ENCODE measurements at places on chromosomes 2 and 18. TPM values are rescaled to one million over a fixed set of nuclear protein-coding genes. Genes with fewer than 3 reads are reported as not detected.
A peak's percentile ranks its signal among the peaks of the same experiment; 100 is the strongest.

DNA sequence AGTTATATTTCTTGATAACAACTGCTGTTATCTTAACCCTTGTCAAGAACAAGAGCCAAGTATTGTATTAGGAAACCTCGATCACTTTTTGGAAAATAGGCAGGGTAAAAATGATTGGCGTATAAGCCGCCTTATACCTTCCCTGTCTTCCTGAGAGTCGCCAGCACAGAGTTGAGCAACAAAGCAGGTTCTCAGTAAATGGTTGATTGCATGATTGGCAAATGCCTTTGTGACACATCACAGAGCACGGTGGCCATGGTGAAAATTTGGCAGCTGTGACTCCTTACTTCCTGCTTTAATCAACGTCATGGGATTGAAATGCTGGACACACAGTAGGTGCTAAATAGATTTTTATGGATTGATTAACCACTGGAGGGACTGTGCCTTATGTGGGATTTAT lies 3.9 kb upstream of the KLHL29 start:
- H3K27ac ChIP-seq, result peak overlapping the region; percentile 86
- peak overlapping the region; percentile 24 for H3K4me3 ChIP-seq
- H3K4me1 ChIP-seq, result peaks cover 18% of the 10 kb centered on the region
- peak; percentile 91 for DNase-seq
- peaks cover 1% of the 10 kb centered on the region for H3K27me3 ChIP-seq

DNA sequence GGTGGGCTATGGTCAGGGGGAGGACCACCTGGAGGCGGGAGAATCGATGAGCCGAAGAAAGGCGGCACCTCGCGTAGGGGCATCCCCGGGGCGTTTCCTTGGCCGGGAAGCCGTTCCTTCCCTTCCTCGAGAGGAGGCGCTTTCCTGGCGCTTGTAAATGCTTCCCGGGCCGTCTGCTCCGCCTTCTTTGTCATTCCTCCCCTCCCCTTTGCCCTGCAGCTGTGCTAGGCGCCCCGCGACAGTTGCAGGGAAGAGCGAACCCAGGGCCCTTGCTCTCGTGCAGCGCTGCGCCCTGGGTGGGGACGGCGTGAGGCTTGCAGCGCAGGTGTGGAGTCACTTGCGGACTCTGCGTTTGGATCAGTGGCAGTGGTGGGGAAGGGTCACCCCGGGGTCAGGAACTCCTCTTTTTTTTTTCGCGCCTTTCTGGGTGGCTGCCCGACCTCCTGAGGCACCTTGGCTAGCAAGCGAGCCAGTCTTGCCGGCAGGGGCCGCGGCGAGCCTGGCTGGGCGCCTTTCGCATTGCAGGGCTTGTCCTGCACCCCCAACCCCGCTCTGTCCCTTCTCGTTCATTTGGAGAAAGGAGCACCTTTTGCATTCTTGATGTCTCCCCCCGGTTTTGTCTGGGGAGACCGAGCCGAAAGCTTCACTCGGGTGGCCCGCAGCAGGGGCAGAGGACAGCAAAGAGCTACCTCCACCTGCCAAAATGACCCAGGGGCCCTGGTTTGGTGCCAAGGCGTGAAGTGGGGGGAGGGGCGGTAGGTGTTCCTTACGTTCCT lies 858 bp downstream of the KCNS3 start:
- H3K4me1 ChIP-seq, result peaks cover 4% of the 10 kb centered on the region
- H3K27me3 ChIP-seq, result peaks cover 50% of the 10 kb centered on the region
- H3K4me3 ChIP-seq, result no peak overlapping the region
- no peaks in the 10 kb centered on the region for H3K36me3 ChIP-seq

GRCh38 chr2:9984217-9984739 lies 32.8 kb downstream of the GRHL1 start:
- no peak overlapping the region for H3K27ac ChIP-seq
- no peak overlapping the region for H3K4me3 ChIP-seq
- no peaks in the 10 kb centered on the region for H3K36me3 ChIP-seq

GRCh38 chr2:176131848-176132158 lies 2.3 kb downstream of the HOXD8 start:
- no peaks in the 10 kb centered on the region for H3K36me3 ChIP-seq
- peak overlapping the region; percentile 93 for H3K4me3 ChIP-seq
- H3K4me1 ChIP-seq, result peaks cover 52% of the 10 kb centered on the region
- H3K27me3 ChIP-seq, result no peaks in the 10 kb centered on the region
- peak overlapping the region; percentile 67 for H3K27ac ChIP-seq

- H3K4me3 ChIP-seq, result no peak overlapping the region
- DNase-seq, result no peak
- H3K27ac ChIP-seq, result no peak overlapping the region
- H3K4me1 ChIP-seq, result peaks cover 5% of the 10 kb centered on the region
Measured at GRCh38 chr2:40242315-40242714, 209.6 kb downstream of the SLC8A1 start.

ATP5MC3 gene
- total RNA-seq, result 201 TPM

- H3K4me3 ChIP-seq, result no peak overlapping the region
- no peak for DNase-seq
- no peaks in the 10 kb centered on the region for H3K36me3 ChIP-seq
- H3K27me3 ChIP-seq, result no peaks in the 10 kb centered on the region
- no peaks in the 10 kb centered on the region for H3K4me1 ChIP-seq
Measured at GRCh38 chr2:16150456-16151280, 210.3 kb downstream of the MYCN start.

GRCh38 chr18:11906926-11907874 lies 917 bp downstream of the MPPE1 start:
- peak overlapping the region; percentile 93 for H3K27ac ChIP-seq
- no peak for DNase-seq
- H3K4me1 ChIP-seq, result peaks cover 9% of the 10 kb centered on the region
- no peaks in the 10 kb centered on the region for H3K27me3 ChIP-seq
- H3K36me3 ChIP-seq, result peaks cover 4% of the 10 kb centered on the region
- H3K4me3 ChIP-seq, result peak overlapping the region; percentile 97

GRCh38 chr2:150601280-150602038 lies 114.0 kb upstream of the RND3 start:
- H3K4me3 ChIP-seq, result no peak overlapping the region
- no peaks in the 10 kb centered on the region for H3K36me3 ChIP-seq
- DNase-seq, result peak; percentile 61
- no peaks in the 10 kb centered on the region for H3K27me3 ChIP-seq

DNA sequence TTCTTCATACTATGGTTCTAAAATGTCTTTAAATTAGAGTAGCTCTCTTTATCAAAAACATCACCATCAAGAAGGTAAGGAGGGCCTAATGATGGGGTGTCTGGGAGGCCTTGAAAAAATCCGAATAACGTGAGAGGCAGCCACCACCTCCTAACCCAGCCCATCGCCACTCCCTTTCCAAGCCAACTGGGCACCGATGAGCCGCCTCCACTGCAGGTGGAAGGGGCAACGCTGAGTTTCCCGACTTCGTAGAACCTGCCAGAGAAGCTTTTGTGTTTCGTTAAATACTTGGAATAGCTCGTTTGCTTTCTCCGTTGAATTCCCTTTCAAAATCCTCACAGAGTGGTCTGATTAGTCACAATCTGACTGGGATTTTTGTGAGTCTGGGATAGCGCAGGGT lies 22.0 kb upstream of the RPL31 start:
- no peak overlapping the region for H3K27ac ChIP-seq
- H3K36me3 ChIP-seq, result peaks cover 7% of the 10 kb centered on the region
- DNase-seq, result no peak
- peaks cover 18% of the 10 kb centered on the region for H3K4me1 ChIP-seq

GRCh38 chr2:193502363-193503035 lies 1307.8 kb upstream of the TMEFF2 start:
- no peaks in the 10 kb centered on the region for H3K36me3 ChIP-seq
- no peaks in the 10 kb centered on the region for H3K4me1 ChIP-seq
- H3K4me3 ChIP-seq, result no peak overlapping the region

EGR4 gene
- total RNA-seq, result not detected

GRCh38 chr2:83517727-83518368 lies 941.2 kb downstream of the SUCLG1 start:
- no peak overlapping the region for H3K4me3 ChIP-seq
- H3K27me3 ChIP-seq, result no peaks in the 10 kb centered on the region
- no peaks in the 10 kb centered on the region for H3K4me1 ChIP-seq
- no peak overlapping the region for H3K27ac ChIP-seq
- no peaks in the 10 kb centered on the region for H3K36me3 ChIP-seq

DNA sequence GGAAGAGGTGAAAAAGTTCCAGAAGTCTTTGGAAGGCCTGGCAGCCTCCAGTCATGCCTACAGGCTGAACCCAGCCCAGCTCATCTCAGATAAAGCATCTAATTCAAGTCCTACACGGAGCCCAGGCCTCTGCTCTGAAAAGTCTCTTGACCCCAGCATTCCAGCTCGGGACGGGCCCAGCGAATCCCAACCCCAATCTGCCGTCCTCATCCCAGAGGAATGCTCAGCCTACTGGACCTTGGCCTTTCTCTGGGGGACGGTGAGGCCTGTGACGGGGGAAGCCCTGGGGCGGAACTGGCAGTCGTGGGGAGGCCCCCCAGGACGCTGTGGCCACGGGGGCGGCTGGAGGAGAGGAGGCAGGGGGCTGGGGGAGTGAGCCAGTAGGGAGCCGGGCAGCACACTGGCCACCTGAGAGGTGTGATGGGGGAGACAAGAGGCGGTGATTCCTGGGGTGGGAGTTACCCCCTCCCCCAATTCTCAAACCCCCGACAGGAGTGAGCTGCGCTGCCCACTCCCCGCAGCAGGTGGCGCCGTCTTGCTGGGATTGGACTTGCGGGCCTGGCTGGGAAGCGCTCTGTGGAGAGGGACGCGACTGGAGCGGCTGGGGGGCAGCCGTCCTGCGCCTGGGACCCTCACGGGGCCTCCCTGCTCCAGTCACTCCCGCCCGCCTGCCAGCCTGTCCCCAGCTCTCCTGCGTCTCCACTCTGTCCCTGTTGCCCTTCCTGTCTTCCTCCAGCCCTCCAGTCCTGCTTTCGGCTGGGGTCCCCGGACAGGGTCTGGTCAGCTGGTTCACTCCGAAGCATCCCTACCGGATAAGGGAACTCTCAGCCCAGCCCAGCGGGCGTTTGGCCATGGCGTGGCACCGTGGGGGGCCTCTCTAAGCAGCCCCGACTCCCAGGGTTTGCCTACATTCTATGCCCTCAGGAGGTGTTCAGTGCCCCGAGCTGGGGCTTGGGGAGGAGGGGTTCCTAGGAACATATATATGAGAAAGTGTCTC lies 182.6 kb upstream of the HAAO start:
- H3K4me3 ChIP-seq, result peak overlapping the region; percentile 44
- no peak overlapping the region for H3K27ac ChIP-seq
- H3K4me1 ChIP-seq, result peaks cover 4% of the 10 kb centered on the region
- DNase-seq, result peak; percentile 66

DNA sequence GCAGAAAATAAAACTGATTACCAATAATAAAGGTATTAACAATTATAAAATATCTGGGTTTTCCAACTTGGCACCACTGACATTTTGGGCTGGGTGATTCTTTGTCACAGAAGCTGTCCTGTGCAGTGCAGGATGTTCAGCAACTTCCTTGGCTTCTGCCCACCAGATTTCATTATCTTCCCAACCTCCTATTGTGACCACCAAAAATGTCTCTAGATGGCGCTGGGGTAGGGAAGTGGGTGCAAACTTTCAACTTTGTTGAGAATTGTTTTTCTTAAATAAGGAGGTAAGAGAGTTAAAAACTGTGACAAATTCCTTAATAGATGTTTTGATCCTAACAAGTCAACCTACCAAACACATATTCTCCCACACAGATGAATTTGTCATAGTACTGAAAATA lies 90.1 kb downstream of the GAREM1 start:
- no peak for DNase-seq
- H3K27ac ChIP-seq, result no peak overlapping the region
- no peaks in the 10 kb centered on the region for H3K36me3 ChIP-seq
- no peaks in the 10 kb centered on the region for H3K27me3 ChIP-seq
- H3K4me3 ChIP-seq, result no peak overlapping the region
- H3K4me1 ChIP-seq, result peaks cover 30% of the 10 kb centered on the region

DNA sequence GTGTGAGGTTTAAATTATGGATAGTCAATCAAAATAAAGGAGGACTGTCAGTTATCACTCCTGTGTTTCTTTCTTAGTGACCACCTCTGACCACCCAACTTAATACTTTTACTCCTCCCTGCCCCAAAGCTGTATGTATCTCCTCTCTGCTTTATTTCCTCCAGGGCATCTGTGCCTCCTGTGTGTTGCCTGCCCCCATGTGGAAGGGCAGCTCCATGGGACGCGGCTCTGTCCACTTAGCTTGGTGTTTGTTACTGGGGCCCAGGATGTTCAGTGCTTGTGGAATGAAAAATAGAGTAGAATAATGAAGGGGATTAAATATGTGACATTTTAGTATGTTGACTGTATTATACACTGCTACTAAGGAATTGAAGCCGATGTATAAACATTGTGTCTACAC lies 9.8 kb downstream of the ACP1 start:
- no peak overlapping the region for H3K4me3 ChIP-seq
- H3K36me3 ChIP-seq, result peaks cover 22% of the 10 kb centered on the region
- H3K4me1 ChIP-seq, result no peaks in the 10 kb centered on the region
- no peak for DNase-seq

ABCG8 gene
- total RNA-seq, result not detected

DNA sequence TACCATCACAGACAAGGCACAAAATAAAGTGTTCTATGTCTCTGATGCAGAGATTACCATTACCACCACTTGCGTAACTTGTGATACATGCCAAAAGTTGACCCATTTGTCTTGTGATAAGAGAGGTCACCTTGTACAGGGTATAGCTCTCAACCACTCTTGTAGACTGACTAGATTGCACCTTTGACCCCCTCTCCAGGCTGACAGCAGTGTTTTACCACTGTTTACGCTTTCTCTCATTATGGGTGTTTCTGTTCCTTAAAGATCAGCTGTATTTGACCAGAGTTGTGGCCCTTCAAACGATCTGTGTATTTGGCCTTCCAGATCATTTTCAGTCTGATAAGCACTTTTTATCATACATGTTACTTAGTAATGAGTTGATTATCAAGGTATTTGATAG lies 215.7 kb upstream of the HNMT start:
- H3K4me3 ChIP-seq, result no peak overlapping the region
- H3K4me1 ChIP-seq, result no peaks in the 10 kb centered on the region
- DNase-seq, result no peak
- H3K27ac ChIP-seq, result no peak overlapping the region

DNA sequence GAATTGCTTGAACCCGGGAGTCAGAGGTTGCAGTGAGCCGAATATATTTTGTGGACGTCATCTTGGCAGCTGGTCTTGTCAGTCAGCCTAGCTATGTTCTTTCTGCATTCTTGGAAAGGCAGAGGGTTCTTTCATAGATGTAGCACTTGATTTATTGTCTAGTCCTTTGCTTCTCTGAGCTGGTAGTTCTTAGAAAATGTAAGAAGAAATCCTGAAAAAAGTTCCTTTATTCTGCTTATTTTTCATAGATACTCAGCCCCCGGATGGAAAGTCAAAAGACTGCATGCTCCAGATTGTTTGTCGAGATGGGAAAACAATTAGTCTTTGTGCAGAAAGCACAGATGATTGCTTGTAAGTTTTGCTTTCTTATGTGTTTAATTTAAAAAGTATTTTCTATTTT lies 21.3 kb downstream of the PLEKHB2 start:
- H3K4me3 ChIP-seq, result no peak overlapping the region
- peaks cover 38% of the 10 kb centered on the region for H3K36me3 ChIP-seq
- no peaks in the 10 kb centered on the region for H3K4me1 ChIP-seq

- no peaks in the 10 kb centered on the region for H3K27me3 ChIP-seq
- no peaks in the 10 kb centered on the region for H3K36me3 ChIP-seq
- H3K4me1 ChIP-seq, result no peaks in the 10 kb centered on the region
- DNase-seq, result no peak
Measured at GRCh38 chr2:2842466-2842865, 511.4 kb upstream of the MYT1L start.

Data from endothelial cell of umbilical vein (primary cell).